ENCODE measurements at places on chromosomes 5 and 9.

DNA sequence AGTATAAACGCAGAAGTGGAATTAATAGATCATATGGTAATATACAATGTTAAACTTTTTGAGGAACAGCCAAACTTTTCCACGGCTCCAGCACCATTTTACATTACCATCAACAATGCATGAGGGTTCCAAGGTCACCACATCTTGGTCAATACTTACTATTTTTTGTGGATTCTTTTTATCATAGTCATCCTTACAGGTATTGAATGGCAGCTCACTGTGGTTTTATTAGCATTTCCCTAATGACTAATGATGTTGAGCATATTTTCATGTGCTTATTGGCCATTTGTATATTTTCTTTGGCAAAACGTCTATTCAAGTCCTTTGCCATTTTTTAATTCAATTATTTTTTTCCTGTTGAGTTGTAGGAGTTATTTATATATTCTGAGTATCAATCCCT is 14.1 kb upstream of the RAPGEF6 start:
- no peak for DNase-seq

- DNase-seq = no peak
Observed at GRCh38 chr5:96113170-96113939, 151.7 kb upstream of the ELL2 start.

- DNase-seq = no peak
Observed at GRCh38 chr9:114849450-114849849, 43.6 kb upstream of the TNFSF15 start.

DNA sequence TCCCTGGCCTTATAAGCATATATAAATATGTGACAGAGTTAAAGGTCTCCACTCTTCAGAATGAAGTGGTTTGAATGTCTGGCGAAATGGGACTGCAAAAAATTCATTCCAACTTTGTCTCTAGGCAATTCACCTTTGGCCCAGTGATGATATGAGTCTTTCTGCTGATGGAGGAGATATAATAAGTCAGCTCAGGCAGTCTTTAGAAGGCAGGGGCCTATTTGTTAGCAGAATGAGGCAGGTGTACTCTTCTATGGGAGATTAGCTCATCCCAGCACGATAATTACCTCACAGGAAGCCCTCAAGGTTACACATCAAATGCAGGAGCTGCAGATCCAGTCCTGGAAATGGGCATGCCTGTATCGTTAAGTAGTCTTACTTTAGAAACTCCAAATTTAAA is 300.5 kb downstream of the NR2F1-AS1 start:
- no peak for DNase-seq

- DNase-seq = no peak
Observed at GRCh38 chr5:39475881-39476842, 51.4 kb upstream of the DAB2 start.

DNA sequence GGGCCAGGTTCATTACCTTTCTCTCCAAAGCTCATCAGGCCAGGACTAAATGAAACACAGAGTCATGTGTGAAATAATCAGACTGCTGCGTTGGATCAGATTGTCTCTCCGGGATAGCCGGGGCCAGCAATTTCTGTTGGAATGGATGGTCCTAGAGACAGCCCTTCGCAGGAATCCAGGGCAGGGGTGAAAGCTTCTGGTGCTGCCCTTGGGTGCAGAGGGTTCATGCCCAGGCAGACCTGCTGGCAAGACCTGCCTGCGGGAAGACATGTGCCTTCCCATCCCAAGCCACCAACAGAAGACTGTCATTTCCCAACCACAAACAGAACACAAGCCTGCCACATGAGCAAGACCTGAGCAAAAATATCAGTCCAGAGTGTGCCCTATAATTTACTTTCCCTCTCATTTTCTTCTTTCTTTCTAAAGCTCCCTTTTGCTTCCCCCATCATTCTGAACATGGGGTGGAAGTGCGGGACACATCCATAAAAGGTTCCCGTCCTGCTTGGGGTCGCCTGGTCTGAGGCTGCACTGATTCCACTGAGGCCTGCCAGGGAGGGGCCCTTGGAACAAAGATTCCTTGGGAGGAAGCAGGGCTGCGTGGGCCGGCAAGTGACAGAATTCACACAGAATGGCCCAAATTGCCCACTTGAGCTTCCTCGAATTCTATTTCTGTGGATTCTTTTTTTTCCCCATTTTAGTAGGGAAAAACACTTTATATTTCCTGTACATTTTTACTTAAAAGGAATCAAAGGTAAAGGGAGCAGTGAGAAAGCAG is 57.3 kb downstream of the UBE2QL1 start:
- DNase-seq = no peak

DNA sequence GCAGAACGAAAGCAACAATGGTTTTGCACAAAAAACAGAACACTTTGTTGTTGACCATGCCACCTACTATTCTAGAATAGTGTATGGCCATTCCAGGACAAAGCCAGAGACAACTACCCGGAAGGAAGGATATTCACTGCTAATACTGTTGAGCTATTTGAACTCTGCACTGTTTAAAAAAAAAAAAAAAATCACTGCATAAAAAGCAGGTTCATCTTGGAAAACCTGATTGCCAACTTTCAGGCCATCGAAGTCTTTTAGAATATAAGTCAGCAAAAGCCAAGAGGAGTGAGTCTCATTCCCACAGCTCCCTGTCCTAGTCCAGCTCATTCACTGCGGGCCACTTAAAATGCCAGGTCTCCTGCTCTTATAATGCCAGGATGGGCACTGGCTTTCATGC is 4.0 kb downstream of the ENC1 start:
- no peak for DNase-seq

DNA sequence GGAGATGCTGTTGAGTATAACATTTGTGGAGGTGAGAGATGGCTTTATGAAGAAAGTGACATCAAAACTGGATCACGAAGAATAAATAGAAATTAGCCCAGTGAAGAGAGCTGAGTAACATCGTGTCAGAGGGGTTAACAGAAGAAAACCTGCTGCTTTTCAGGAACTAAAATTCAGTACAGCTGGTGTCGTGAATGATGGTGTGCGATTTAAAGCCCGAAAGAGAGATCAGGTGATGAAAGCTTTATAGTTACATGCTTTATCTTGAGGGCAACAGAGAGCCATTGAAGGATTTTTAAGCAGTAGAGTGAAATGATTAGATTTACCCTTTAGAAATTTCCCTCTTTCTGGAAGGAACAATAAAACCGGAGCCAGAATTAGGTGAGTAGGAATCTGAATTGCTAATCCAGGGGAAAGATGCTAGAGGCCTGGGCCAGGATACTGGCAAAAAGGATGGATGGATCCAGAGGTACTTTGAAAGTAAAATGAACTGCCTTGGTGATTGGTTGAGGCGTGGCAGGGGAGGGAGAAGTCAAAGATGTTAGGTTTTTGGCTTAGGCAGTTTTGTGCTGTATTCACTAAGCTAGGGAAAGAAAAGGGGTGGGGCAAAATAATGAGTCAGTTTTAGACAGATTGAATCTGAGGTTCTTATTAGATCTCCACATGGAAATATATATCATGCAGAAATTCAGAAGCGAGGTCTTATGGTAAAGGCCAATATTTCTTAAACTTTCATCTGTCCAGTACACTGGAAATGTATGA is 3.4 kb downstream of the LRRC70 start:
- no peak for DNase-seq

GRCh38 chr9:33375238-33375840 is 27.0 kb downstream of the AQP7 start:
- DNase-seq = no peak

Data from stimulated activated CD8-positive, alpha-beta memory T cell treated with anti-CD3 and anti-CD28 coated beads, Interleukin-7, amount 100 ng/mL, for 1 hour (primary cell).